GM13976 (cell line): ENCODE measurements at places on chromosomes 12 and 14.
A peak's percentile ranks its signal among the peaks of the same experiment; 100 is the strongest.

- peak; percentile 83 for DNase-seq
Observed at GRCh38 chr12:57280211-57281062, 29.4 kb upstream of the STAC3 start.

DNA sequence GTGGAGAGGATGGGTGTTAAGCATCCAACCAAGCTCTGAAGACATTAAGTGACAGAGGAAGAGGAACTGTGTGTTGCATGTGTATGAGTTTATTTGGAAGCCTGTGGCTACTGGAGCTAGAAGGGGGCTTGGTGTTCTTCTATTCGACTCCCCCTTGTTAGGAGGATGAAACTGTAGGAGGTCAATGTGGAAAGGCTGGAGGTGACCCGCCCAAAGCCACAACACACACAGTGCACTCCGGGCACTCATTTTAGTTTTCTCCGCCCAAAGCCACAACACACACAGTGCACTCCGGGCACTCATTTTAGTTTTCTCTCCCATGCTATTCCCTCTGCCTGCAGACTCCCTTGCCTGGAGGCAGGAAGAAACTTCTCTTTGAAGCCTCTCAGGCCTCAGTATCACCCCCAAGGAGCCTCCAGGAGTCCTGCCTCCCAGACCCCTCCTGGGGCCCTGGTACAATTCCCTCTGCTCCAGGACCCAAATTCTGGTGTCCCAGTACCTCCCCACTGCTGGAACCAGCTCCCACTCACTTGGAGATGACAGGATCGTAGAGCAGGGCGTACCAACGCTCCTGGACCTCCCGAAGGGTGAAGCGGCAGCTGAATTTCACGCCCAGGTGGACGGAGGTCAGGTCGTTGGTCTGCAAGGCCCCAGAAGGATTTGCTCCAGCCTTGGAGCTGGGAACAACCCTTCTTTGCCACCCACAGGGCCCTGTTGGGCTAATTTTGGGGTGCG is 3.8 kb downstream of the MCRS1 start:
- DNase-seq = no peak

DNA sequence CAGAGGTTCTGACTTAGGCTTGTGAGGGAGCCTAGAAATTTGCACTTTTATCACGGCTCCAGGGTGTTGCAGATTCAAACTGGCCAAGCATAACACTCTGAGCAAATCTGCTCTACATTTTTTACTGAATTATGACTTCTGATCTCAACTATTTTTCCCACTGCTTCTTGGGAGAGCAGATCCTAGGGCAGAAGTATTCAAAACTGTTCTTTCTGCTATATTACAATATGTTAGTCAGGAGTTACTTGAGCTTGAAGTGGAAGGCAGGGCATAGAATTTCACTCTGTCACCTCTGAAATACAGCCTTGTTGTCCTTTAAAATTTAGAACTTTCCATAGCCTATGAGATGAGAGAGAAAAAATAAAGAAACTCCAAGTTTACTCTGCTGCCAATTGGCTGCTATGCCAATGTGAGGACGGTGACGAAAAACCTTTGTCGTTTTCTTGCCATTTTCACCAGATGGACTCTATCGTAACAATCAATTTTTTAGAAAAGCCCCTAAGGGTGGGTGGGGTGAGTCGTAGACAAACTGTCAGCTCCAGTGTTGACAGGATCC is 16.4 kb upstream of the KERA start:
- DNase-seq = no peak

GRCh38 chr14:74685056-74685455 is 27.8 kb downstream of the AREL1 start:
- DNase-seq = no peak

DNA sequence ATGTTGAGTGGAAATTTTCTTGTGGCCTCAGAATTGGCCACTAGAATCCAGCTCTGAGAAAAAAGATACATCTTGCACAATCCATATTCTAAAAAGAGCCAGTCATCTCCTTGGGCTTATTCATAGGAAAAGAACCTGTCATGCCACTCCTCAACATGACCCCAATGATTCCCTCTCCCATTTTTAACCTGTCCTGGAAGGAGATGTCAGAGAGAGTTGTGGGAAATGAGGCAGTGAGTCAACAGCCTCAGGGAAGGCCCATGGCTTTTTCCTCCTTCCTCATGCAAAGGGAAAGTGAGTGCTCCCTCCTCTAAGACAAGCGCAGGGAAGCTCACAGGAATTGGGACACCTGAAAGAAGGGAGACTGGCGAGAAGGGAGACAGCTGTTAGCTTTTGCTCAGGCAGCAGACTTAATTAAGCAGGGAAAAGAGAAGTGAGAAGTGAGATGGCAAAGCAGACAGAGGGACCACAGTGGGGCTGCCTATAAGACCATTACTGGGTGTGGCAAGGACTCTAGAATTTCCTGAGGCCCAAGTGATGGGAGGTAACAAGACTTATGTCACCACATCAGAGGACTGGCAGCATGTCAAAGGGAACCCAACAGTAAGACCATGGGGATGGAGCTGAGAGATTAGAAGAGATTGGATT is 10.2 kb upstream of the DHRS7 start:
- DNase-seq = no peak

GRCh38 chr12:84596266-84596665 is 316.3 kb downstream of the SLC6A15 start:
- DNase-seq = no peak

DNA sequence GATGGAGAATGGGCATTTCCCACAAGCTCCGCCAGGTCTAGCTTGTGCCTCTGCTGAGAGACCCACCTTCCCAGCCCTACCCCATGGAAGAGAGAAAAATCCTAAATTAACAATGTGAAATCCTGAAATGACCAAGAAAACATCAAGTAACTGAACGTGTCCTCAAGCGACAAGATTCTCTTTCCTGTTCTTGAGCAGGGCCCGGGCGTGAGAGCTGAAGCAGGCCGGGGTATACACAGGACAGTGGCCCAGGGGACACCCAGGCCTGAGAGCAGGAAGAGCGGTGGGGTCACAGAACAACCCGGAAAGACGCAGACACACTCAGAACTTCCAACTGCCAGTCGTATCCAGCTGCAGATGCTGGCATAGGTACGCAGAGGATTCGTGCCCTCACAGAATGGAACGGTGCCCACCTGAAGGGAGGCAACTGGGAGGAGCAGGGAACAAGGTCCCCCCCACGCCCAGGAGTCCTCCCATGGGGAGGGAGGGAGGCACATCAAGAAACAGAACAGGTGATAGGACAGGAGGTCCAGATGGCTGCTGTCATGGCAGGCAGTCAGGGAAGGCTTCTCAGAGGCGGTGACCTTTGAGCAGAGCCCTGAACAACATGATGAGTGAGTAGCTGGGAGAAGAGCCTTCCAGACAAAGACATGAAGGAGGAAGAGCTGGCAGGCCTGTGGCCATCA is 9.1 kb downstream of the RIMBP2 start:
- DNase-seq = no peak

GRCh38 chr14:61491876-61492434 is 170.6 kb downstream of the PRKCH start:
- DNase-seq = no peak

DNA sequence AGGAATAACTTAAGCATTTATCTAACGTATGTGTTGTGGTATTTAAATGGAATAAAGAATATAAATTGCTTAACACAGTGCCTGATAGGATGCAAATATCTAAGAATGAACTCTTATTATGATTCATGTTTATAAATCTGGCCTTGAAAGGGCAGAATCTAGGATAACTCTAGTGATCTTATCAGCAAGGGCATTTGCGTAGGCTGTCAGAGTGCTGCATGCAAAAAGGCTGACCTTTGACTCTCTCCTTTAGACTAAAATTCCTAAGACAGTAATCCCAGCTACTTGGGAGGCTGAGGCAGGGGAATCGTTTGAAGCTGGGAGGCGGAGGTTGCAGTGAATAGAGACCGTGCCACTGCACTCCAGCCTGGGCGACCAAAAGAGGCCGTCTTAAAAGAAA is 31.3 kb upstream of the ANP32D start:
- no peak for DNase-seq

DNA sequence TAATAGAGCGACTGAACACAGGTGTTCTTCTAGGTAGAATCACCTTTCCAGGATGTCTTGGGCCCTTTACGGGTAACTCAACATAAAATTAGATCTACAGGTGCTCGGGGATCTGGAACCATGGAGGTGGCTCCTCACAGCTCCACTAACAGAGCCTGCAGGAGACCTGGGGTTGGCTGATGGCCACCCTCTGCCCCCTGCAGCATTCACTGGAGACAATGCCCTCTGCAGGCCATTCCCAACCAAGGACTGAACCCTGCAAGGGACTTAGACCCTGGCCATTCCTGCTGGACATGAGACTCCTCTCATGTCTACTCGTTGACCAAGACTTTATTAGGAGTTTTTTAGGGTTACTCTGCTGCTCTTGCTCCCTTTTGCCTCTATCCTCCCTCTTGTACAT is 58.5 kb upstream of the PPP4R3A start:
- DNase-seq = no peak

GRCh38 chr12:44532940-44533339 is 343.2 kb downstream of the NELL2 start:
- no peak for DNase-seq

DNA sequence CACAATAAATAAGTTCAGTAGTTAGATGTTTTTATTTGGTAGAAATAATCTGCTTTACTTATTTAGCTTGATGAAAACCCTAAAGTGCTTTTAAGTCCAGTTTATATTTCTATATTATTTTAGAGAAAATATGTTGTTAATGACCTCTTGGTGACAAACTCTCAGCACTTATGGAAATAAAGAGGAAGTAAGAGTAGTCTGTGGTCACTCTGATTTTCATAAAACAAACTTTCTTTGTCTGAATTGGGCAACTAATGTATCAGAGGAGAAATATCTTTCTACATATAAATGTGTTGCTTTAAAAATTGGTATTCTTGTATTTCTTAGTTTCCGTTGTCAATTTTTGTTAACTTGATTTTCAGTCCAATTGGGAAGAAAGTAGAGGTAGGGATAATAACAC is 878.9 kb upstream of the SEL1L start:
- no peak for DNase-seq

- DNase-seq = no peak
Observed at GRCh38 chr12:98343002-98343567, 172.3 kb upstream of the TMPO start.

DNA sequence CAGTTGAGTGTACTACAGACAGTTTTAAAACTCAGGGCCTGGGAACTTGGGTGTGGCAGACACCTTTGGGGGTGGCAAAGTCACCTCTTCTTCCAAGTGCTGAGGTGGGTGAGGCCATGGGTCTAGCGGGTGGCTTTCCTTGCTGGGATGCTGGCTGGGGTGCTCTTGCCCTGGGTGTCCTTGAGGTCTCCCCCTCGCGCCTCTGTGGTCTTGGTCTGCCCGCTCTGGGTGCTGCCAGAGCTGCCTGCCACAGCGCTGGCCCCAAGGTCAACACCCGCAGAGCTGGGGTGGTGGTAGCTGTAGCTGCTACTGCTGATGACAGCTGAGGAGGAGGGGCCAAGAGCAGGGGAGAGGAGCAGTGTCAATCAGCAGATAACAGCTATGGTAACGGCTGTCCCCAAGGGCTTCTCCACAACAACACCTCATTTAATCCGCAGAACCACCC is 6.8 kb downstream of the KRT74 start:
- no peak for DNase-seq

GRCh38 chr14:87196436-87196835 is 796.5 kb downstream of the GALC start:
- no peak for DNase-seq

GRCh38 chr12:110640275-110641025 is 26.5 kb downstream of the TCTN1 start:
- DNase-seq = no peak

DNA sequence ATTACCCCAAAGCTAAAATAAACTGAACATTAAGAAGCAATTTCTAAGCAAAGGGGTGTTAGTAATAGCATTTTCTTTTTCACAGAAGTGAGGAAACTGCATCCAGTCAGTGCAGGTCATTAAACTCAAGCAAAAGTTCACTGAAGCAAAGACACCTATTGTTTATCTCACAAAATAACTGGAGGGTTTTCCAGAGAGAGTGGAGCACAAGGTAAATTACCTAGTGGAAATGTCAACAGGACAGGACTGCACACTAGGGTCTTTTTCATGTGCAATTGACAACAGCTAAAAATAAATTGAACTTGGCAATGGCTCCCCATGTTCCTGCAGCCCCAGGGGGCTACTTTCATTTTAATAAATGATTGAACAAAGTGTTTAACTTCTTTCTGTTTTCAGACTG is 742.0 kb downstream of the GALC start:
- no peak for DNase-seq

DNA sequence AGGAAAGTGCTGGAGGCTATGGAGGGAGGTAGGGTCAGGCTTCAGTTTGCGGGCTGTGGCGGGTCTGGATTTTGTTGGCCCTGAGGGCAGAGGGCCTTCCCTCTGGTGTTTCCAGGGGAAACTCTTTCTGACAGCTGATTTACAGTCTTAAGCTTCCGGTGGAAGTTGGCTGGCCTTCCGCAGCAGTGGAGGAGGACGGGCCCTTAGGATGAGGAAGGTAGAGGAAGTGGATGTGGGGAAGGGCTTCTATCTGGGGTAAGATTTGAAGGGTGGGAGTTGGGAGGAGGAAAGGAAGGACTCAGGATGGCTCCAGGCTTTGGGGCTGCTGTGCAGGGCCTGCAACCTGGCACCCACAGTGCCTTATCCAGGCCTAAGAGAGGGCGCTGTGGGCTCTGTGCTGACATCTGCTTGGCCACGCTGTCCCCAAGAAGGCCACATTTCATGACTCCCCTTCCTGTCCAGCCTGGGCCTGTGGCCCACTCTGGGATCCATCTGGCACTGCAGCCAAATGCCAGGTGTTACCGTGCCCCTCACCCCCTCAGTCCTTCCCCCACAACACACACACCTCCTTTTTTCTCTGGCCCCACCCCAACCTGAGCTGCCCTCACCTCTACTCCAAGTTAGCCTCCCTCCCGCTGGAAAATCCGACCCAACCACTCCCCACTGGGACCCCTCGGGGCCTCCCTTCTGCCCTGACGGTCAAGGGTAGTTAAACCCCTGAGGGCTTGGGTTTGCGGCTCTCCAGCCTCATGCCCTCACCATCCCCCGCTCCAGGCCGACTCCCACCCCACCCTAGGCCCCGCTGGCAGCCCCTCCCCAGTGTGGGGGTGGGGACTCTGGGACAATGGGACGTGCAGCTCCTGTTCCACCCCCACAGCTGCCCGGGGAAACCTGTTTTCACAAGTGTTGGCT is 7.7 kb upstream of the PPP1R13B start:
- DNase-seq = peak; percentile 38

DNA sequence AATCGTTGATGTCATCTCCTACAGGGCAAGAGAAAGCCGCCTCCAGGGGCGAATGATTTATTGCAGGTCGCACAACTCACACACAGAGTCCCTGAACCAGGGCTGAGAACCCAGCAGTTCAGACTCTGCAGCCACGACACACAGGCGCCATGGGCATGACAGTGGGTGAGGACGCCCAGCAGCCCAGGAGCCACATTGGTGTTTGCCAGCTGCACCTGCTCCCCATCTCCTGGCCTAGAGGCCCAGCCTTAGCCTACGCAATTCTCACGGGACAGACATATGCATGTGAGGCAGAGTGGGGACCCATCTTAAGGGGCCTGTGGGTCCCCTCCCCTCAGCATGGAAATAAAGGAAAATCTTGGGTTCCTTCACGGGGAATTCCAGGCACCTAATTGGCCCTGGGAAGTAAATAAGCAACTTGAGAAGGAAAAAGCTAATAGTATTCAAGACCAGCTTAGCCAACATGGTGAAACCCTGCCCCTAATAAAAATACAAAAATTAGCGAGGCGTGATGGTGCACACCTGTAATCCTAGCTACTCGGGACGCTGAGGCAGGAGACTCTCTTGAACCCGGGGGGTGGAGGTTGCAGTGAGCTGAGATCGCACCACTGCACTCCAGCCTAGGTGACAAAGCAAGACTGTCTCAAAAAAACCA is 69.3 kb downstream of the RIMBP2 start:
- no peak for DNase-seq
